ENCODE measurements at places on chromosomes 11 and 22.
A peak's percentile ranks its signal among the peaks of the same experiment; 100 is the strongest.

DNA sequence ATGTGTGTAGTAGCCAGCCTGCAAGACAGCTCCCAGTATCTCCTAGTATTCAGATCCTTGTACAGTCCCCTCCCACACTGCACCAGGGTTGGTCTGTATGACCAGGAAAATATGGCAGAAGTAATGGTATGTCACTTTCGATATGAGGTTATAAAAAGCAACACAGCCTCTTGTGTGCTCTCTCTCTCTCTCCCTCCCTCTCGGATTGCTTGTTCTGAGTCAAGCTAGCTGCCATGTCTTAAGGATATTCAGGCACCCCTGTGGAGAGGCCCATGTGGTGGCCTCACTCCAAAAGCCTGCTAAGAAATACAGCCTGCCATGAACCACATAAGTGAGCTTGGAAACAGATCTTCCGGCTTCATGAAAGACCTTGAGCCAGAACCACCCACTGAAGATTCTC, 25.4 kb downstream of the FXYD6 start:
- no peak for DNase-seq

GRCh38 chr11:16261836-16262644, 94.3 kb downstream of the SOX6 start:
- no peak for DNase-seq

- DNase-seq, result no peak
Measured at GRCh38 chr11:100925935-100926334, 203.7 kb downstream of the PGR start.

GRCh38 chr11:125441648-125442410, 54.2 kb downstream of the FEZ1 start:
- no peak for DNase-seq

DNA sequence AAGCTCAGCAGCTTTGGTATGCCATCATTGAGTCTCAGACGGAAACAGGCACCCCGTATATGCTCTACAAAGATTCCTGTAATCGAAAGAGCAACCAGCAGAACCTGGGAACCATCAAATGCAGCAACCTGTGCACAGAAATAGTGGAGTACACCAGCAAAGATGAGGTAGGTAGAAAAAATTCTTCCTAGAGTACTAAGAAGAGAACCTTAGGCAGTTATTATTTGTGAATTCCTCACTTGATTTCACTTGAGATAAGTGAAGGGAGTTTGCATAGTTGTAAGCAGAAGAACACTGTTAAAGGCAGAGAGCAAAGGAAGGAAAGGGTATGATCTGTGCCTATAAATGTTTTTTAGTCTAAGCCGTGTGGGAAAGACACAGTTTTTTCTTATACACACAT, 28.6 kb downstream of the RRM1 start:
- no peak for DNase-seq

GRCh38 chr11:44162662-44163061, 67.2 kb downstream of the EXT2 start:
- no peak for DNase-seq

DNA sequence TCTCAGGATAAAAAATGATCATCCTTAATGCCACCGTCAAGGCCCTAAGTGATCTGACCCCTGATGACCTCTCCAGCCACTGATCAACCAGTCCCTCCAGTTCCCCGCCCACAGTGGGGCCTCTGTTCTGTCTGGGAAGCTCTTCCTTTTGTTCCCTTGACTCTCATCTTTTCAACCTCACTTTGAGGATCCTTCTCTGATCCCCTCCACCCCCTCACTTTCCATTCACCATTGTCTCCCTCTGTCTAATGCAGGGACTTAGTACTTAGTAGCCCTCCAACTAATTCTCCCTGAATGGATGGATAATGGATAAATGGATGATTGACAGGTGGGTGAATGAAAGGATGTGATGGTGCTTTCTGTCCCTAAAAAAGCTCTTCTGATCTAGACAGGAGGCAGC, 45.6 kb downstream of the C11orf58 start:
- DNase-seq, result no peak

- no peak for DNase-seq
Measured at GRCh38 chr22:19663286-19663815, 51.0 kb upstream of the SEPTIN5 start.

- no peak for DNase-seq
Measured at GRCh38 chr22:41564563-41564962, 3.8 kb downstream of the CSDC2 start.

DNA sequence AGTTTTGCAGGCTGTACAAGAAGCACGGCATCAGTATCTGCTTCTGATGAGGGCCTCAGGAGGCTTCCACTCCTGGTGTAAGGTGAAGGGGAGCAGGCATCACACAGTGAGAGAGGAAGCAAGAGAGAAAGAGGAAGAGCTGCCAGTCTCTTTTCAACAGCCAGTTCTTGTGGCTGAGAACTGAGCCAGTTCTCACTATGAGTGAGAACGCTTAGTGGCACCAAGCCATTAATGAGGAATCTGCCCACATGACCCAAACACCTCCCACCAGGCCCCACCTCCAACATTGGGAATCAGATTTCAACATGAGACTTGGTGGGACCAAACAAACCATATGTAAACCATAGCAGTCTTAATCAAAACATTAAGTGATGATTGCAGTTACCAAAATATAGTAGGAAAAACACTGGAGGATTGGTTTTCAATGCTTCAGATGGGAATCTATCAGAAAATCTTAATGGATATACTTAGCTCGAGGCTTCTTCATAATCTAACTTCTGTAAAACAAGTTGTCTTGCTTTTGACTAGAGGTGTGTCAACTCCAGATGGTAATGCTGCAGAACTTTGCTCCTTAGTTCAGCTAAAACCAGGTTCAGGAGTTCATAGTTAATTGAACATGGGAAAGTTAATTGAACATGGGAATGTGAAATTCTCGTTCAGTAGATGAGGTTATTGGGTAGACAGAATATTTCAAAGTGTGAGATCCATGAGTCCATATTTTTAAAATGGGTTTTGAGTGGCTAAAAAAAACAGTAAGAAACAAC, 12.2 kb downstream of the FAR1 start:
- no peak for DNase-seq

GRCh38 chr11:31110830-31111229, 258.7 kb downstream of the DCDC1 start:
- DNase-seq, result no peak

DNA sequence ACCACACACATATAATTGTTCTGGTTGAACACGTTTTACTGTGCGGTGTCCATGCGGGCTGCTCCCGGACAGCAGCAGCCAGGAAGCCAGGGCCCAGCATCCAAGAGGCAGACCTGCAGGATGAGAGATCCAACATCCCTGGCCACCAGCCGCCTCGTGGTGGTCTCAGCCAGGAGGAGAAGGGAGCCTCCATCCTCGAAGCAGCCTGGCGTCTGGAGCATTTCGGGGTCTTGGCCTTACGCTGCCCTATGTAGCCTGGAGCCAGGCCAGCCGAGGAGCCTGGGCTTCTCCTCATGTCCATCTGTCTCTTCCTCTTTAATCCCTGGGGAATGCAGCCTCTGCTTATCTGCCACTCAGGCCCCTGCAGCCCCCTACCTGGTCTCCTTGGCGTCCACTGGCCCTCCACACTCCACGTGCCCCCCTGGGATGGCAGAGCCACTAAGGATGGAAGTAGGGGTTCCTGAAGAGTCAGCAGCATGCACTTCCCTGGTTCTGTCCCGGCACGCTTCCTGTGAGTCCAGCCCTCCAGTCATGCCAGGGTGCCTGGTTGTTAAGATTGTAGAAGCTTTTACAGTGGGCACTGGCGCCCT, 253.2 kb downstream of the TBC1D22A start:
- DNase-seq, result no peak

GRCh38 chr22:32531228-32531627, 56.6 kb downstream of the FBXO7 start:
- DNase-seq, result no peak

DNA sequence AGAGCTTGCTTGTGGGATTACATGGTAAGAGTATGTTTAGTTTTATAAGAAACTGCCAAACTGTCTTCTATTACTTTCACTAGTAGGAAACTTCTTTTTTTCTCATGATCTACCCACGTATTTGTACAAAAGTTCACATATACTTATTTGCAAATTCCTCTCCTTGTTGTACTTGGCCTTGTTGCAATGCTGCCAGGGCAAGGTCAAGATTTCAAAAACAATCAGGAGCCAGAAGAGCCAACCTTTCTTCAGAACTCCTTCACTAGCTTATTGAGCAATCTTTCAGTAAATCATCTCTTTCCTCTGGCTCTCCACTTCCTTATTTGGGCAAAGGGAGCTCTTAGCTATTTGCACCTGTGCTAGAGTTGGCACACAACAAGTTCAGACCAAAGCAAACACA, 9.7 kb downstream of the SRSF8 start:
- DNase-seq, result no peak

DNA sequence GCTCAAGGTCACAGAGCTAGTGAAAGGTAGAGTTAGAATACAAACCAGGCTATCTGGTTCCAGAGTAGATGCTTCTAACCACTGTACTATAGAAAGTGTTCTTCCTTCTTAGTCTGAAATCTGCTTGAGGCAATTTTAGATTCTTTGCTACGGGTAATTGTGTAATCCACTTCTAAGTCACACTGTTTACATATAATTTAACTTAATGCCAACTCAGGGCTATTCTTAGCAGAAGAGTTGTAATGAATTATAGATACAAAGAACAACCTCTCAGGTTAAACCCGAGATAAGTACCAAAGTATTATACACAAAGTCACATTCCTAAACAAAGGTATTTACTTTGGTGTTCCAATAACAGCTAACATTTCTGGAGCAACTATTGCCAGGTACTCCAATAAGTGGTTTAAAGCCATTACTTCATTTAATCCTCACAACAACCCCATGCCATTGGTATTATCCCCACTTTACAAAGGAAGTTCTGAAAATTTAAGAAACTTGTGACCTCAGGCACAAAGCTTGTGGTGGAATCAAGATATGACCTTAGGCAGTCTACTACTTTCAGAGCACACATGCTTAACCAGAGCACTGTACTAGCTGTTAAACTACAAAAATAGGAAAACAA, 31.1 kb upstream of the DDI1 start:
- DNase-seq, result no peak

DNA sequence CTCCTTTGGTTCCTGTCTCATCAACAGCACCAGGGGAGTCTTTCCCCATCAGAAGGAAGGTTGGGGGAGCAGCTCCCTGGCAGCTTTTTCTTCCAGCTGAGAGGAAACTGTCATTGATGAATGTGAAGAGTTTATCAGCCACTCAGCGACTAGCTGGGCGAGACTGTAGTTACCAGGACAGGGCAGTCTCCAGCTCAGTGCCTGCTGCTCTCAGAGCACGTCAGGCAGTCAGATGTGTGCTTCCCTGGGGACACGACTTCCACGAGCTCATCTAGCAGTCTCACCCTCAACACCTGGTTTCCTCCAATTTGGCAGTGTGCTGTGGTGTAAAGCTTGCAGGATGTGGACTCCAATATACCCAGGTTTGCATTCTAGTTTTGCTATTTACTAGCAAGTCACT, 12.5 kb upstream of the C1QTNF4 start:
- no peak for DNase-seq

DNA sequence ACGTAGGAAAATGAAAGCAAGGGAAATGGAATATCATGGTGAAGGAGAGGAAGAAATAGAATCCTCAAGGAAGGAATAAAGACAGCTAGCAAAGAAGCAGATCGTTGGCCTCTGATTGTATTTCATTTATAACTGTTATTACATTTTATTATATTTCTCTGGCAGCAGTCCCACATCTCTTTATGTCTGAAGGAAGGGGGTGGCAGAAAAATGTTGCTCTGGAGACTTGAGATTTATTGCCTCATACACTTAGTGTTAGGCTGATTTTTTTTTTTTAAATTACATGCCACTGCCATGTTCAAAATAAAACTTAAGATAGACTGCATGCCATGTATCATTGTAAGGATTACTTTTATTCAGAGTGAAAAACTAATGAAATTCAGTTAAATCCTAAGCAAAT, 971.7 kb upstream of the CHORDC1 start:
- DNase-seq, result no peak

DNA sequence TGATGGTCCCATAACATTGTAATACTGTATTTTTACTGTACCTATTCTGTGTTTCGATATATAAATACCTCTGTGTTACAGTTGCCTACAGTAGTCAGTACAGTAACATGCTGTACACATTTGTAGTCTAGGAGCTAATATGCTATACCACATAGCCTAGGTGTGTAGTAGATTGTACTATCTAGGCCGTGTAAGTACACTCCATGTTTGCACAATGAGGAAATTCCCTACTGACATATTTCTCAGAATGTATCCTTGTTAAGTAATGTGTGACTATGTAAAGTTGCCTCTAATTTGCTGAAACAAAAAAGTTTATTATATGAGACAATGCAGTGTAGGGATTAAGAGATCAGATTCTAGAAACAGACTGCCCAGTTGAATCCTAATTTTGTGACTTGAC, 21.3 kb downstream of the CAPRIN1 start:
- no peak for DNase-seq

DNA sequence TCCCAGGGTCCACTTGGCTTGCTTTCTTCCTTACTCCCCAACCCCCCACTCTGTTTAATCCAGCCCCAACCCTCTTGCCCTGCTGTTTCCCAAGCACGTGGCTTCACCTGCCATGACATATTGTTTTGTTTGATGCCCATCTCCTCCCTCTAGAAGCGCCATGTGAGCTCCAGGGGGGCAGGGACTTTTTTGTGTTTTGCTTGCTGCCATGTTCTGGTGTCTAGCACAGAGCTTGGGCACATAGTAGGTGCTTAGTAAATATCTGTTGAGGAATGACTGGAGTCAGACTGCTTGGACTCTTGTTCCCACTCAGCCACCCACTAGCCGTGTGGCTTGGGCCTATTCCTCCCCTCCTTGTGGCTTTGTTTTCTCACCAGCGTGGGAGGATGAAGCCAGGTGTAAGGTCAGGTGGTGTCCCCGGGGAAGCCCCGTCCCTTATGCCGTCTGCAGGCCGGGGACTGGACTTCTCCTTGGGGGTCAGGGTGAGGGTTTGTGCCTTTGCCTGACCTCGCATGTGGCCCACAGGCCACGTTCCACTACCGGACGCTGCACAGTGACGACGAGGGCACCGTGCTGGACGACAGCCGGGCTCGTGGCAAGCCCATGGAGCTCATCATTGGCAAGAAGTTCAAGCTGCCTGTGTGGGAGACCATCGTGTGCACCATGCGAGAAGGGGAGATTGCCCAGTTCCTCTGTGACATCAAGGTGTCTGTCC, 3.8 kb downstream of the AIP start:
- peak; percentile 46 for DNase-seq

DNA sequence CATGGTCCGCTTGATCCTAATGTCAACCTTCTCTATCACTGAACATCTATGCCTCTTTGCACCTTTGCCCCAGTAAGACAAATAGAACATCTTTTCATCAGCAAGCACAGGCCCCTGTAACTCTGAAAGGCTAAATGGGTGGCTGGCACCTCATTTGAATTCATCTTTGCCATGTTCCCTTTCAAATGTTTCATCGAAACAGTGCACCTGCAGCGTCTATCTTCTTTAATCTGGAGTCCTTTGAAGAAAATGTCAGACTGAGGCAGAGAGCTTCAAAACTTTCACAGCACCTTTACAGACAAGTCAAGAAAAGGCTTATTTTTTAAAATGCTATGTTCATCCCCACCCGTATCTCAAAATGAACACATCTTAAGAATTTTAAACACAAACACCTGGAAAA, 3.4 kb downstream of the MPPED2 start:
- no peak for DNase-seq
